ENCODE measurements at places on chromosomes 1 and 21.

DNA sequence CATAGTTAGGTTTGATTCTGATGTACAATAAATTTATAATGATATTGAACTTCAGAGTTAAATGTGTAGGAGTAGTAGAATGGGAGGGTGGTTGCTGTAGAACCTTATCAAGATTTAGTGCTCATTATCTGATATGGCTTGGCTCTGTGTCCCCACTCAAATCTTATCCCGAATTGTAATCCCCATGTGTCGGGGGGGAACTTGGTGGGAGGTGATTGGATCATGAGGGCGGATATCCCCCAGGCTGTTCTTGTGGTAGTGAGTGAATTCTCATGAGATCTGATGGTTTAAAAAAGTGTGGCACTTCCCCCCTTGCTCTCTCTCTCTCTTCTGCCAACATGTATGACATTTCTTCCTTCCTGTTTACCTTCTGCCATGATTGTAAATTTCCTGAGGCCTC, 265.5 kb downstream of the GRIK1 start:
- no peak for DNase-seq

- no peak for DNase-seq
Measured at GRCh38 chr1:245873068-245873467, 634.0 kb downstream of the SMYD3 start.

DNA sequence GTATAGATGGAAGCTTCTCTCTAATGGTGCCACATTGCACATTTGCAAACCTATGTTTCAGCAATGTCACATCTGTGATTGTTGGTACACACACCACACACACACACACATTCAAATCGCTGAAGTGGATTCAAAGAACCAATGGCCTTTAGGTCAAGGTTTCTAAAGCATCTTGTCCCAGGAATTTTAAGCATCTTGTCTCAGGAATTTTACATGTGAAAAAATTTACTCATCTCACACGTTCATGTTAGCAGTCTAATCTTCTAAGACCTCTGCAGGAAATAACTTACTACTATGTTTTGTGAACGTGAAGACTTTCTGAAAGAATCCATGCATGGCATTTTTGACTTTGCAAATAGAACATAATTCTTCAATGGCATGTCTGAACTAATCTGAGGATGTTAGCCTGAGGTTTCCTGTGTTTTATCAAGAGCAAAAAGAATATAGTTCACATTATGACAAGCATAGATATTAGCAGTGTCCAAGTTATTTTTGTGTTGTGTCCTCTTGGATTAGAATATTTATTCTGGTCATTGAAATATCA, 125.1 kb downstream of the CYYR1 start:
- DNase-seq = no peak

- DNase-seq = no peak
Measured at GRCh38 chr1:42318601-42319000, 16.4 kb downstream of the FOXJ3 start.

GRCh38 chr1:158972841-158973240, 36.9 kb upstream of the IFI16 start:
- DNase-seq = no peak

DNA sequence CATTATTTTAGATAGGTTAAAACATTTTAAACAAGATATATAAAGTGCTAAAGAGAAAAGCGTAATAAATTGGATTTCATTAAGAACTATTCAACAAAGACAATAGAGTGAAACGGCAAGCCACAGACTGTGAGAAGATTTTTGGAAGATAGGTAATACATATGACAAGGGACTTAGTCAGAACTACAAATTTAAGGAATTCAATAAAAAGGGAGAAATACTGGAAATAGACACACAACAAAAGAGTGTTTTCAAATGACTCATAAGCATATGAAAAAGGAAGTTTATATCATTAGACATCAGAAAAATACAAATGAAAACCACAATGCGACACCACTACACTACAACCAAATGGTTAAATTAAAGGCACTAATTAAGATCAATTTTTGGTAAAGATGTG, 90.5 kb downstream of the GDAP2 start:
- no peak for DNase-seq

GRCh38 chr1:117059334-117059677, 820 bp upstream of the TTF2 start:
- peak; percentile 25 for DNase-seq

DNA sequence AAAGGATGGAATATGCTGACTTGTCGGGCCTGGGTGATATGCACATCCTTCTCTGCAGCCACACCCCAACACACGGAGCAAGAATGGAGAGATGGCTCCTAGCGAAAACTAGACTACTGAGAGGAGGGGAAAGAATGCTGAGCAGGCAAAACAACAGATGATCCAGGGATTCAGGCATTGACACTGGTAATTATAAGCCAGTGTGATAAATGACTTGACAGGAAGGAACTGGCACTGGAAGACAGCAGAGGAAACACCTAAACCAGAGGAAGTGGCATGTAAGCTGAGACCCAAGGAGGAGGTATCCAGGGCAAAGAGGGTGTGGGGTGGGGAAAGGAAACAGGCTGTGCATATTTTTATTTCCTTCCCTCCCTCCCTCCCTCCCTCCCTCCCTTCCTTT, 31.7 kb upstream of the KHDRBS1 start:
- DNase-seq = no peak

DNA sequence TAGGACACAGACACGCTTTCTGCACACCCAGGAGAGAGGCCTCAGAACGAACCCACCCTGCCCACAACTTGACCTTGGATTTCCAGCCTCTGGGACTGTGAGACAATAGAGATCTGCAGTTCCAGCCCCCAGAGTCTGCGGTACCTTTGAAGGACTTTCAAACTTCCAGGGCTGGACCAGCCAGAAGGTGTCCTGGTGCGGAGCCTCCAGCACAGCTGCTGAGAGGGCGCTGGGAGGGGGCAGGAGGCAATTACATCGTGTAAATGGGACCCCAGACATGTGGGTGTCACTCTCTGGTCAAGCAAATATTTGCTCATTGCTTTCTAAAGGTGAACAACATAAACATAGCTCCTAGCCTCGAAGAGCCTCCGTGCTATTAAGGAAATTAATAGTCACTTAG, 58.7 kb upstream of the ACTRT2 start:
- DNase-seq = no peak

DNA sequence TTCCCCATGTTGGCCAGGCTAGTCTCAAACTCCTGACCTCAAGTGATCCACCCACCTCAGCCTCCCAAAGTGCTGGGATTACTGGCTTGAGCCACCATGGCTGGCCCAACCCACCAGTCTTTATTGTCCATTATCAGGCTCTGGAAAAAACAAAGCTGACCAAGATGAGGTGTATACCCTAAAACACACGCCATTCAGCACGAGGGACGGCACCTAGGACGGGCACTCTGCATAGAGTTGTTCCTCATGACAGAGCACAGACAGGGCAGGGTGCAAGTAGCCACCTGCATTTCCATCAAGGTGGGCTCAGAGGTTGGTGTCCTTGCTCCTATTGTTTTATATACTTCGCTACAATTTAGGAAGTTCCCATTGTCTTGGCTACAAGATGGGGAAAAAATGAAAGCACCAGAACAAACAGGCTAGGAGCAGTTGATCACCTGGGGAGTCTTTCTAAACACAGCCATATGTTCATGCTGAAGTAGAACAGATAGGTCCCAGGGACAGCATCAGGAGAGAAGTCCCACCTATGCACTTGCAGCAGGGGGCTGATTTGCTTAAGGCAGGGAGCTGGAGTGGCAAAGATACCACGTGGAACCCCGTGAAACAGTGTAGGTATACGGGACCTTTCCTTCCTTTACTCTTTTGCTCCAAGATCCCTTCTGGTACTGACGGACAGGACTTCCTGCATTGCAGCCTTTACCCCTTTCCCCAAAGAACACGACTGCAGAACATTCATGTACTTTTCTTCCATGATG, 4.5 kb downstream of the KRTCAP2 start:
- DNase-seq = no peak

DNA sequence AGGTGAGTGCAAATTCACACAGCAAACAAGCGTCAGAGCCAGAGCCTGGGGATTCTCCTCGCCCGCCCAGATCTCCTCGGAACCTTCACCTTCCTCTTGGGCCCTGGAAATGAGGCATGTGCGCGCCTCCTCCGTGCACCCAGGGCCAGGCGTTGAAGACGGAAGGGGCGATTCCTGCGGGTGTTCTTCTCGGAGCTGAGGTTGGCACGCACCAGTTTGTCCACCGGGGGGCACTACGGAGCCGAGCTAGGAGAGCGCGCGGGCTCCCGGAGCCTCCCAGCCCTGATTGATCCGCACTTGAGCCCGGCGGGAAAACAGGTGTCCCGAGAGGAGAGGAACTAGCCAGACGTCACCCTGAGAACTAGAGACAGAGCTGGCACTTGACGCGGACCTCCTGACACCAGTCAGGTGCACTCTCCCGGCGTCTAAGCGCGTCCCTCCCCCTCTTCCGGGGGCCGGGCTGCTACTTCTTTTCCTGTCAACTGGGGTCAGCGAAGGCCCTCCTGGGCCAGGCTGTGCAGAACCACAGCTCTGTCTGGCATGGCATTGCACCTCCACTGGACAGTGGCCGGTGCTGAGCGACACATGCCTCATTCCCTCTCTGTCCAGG, 18.3 kb upstream of the SERINC2 start:
- DNase-seq = peak; percentile 85

DNA sequence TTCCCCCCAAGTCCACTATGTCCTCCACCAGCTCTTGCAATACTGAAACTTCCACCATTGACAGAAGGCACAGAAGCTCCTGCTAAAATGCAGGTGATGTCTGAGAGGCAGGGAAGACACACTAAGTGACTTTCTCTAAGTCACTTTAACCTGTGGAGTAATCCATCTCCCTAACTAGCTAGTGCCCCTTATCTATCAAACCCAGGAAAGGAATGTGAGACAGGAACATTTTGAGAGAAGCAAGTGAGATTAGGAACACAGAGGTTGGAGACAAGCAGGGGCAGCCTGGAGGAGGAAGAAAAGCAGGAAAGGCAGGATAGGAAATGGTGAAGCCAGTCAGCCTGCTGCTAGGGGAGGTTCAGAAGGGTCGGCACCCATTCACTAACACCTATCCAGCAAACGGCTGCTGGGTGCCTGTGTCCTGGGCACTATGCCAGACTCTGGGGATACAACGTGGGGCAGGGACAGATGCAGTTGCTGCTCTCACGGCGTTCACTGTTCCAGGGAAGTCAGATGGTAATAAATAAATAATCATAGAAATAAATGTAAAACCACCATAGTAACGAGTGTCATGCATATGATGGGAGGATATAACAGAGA, 7.0 kb downstream of the GPA33 start:
- DNase-seq = peak; percentile 47

DNA sequence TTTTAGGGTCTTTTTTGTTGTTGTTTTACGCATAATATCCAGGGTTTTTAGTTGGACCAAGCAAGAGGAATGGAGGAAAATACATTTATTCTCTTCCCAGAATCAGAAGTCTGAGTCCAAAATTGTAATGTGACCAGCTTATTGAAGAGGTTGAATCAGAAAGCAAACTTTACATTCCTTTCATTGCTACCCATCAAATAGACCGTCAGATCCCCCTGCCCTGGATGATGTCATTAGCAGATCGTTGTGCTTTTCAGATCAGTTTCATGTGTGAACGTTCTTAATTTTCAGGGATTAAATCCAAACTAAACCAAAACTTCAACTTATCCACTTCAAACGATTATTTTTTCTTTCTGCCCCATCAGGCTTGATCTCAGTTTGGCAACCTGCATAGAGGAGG, 85.7 kb upstream of the NGF start:
- DNase-seq = no peak

DNA sequence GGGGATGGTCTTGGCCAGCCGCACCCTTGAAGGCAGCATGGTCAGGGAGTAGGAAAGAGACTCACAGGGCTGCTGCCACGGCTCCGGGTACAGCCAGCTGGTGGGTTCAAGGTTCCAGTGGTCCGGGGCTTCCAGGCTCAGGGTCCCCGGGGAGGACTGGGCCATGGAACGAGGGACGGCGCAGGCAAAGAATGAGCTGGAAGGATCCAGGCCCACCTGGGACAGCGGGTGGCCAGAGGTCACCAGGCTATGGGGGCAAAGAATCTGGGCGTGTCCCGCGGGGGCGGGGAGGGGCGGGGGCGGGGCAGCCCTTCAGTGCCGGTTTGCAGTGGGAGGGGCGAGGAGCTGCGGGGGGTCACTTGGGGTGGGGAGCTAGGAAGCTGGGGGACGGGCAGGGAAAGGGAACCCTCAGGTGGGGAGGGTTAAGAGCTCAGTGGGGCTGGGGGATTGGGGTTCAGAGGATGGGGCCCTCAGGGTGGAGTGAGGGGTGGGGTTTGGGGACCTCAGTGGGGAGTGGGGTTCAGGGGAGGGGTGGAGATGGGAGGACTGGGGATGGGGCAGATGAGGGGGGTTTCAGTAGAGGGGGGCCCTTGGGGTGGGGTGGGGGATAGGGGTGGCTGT, at the start of gene DNMT3L:
DNMT3L (minus strand) TSS at position 223 of the 621 bp plus-strand sequence. CDS start 638 bp downstream, outside the sequence.
- DNase-seq = no peak

DNA sequence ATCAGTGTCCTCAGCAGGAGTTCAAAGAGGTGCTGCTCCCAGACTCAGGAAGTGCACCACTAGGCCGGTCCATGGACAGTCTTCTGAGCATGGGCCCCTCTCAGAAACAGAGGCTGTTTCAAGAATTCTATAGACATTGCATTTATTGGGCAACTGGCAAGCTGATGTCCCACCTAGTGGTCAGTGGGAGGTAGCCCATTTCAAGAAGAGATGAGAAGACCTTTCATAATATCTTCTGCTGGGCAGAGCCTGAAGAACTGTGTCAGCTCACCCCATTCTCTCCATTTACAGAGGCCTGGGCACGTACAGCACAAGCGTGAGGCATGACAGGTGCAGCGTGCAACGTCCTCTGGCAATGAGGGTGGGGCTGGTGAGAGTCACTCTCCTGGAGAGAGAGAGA, 216.0 kb downstream of the DYRK1A start:
- DNase-seq = no peak

DNA sequence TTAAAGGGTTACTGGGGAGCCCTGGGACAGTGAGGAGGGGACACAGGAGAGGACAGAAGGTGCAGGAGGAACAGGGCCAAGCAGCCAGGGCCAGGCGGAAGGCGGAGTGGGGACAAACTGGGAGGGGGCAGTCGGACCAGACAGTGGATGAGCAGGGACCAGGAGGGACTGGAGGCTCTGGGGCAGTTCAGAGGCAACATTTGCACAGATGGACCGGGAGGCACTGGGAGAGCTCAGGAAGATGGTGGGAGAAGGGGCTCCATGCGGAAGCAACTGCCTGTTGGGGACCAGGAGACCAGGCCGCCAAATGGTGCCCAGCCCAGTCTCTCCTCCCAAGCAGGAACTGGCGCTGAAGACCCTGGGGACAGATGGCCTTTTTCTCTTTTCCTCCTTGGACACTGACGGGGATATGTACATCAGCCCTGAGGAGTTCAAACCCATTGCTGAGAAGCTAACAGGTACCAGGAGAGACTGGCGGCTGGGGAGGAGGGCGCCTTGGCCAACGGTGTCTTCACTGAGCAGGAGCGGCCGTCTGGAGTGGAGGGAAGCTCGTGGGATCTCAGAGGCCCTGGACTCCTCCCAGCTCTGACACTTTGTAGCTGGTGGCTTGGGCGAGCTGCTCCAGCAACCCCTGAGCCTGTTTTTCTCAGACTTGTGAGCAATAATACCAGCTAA, 847 bp downstream of the SELENON start:
- no peak for DNase-seq

GRCh38 chr21:46459356-46460112, 843 bp downstream of the DIP2A start:
- peak; percentile 73 for DNase-seq
